Memory B cell (primary cell): ENCODE measurements at places on chromosomes 11 and 22.

DNA sequence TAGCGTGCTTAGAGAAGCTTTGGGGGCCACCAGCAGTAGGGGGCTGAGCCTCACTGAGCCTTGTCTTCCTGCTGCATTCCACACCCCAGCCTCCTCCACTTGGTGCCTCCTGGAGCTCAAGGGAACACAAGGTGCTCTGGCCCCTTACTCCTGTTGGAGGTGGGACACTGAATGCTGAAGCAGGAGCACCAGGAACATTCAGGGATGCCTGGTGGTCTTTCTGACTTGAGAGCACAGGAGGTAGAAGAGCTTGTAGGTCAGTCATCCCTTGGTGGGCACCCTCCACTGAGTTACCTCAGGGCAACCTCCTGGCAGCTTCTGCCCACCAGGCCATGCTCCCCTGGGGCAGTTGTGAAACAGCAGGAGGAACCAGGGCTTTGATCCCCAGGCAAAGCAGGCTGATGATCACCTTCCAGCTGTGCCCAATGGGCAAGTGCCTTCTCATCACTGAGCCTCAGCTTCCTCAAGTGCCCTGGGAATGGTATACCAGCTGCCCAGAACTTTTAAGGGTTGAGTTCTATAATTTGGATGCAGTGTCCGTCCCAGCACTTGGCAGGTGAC lies 50.1 kb downstream of the CABIN1 start:
- DNase-seq, result no peak

DNA sequence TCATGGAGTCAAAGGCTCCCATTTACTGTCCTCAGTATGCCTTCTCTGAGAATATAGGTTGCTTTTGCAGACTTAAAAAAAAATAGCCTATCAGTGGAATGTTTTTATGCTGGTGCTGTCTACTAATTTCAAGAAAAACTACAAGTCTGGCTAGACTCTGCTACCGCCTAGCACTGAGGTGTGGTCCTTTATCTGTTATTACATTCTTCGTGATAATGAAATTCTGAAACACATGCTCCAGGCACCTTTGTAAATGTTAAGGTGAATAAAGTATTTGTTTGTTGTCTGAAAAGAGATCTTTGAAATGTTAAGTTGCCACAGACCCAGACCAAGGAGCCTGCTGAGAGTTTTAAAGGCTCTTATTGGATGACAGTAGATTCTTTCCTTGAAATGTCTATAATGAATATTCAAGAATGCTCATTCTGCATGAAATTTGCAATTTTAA lies 95.3 kb downstream of the DBX1 start:
- no peak for DNase-seq

DNA sequence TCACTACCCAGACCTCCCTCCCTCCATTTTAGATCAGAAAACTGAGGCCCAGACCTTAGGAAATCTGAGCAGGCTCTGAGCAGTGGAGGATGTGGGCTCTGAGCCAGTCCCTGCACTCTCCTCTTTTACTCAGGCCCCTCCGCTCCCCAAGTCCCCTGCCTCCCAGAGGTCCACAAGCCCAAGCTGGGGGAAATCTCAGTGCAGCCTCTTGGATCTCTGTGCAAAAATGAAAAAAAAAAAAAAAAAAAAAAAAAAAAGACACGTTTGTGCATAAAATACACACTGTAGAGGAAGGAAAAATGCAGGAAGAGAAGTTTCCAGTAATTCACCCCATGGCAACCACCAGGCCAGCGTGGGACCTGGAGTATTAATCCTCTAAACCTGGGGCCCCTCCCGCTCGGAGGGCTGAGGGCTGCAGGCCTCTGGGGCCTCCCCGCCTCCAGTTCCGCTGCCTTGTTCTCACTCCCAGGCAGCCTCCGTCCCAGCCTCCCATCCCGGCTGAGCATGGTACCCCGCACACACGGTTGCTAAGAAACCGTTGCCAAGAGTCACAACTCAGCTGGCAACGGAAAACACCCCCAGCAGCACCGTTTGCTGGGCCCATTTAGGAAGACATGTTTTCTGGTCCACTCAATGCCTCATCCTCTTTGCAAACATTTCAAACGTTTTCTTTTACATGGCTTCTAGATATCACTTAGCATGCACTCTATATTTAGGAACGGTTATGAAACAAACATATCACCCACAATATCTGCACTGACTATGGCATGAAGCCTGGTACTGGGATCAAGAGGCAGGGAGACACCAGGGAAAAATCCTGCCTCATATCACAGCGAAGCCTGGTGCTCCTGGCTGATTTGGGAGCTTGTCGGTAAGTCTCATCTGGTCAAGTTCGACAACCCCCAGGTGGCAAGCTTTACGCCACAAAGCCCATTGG lies 227.5 kb downstream of the CTTN start:
- no peak for DNase-seq

DNA sequence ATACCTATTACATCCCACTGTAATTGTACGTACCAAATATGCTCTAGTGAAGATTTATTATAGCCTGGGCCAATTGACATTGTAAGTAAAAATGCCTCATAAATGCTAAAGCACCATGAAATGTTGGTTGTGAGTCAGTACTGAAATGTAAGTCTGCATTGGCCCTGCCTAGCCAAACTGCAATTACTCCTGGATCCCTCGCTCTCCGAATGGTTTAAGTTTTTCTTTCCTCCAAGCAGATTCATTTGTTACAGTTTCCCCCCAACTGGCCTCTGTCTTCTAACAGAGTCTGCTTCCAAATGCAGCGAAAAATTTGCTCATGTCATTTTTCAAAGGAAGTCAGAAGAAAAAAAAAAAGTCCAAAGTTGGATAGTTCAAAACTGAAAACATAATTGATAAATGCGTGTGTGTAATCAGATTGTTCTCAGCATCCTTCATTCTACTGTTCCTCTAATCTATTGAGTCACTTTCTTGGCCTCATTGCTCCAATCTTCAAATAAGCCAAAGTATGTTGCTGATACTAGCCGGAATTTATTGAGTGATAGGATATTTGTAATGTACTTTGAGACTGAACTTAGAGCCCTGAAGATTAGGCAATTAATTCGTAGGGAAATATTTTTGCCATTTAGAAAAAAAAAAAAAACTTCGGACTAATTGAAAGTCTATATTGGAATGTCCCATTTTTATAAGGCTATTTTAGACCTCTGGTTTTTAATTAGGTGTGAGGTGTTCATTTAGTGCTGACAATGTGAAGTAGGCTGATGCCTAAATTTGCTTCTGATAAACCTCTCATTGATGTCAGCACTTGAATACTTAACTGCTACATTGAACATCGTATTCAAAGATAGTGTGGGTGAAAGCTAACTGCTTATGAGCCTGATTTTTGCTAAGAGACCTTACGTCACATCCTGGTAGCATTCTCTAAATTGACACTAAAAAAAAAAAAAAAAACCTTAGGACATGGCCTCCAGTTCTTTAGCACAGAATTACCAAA lies 93.4 kb downstream of the WT1 start:
- DNase-seq, result no peak

- DNase-seq, result no peak
These were observed 293.5 kb downstream of the MN1 start for GRCh38 chr22:27507935-27508526.

- no peak for DNase-seq
These were observed 40.4 kb upstream of the IGLL5 start for GRCh38 chr22:22847241-22847640.

DNA sequence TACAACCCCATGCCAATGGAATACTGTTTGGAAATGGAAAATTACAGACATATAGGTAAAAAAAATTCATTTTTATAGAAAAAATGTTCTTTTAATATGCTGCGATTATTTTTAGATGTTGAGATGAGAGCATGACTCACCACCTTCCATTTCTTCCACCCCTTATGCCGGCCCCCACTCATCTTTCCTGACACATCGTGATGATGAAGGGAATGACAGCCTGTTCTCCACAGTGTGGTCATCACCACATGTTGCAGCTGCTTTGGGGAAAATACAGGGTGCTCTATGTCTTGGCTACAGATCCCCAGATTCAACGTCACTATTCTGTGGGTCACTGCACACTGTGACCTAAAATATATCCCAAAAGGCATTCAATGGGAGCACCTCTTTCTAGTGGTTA lies 916.2 kb downstream of the METTL15 start:
- no peak for DNase-seq
